Sigmoid colon (tissue), 7 donors: ENCODE measurements at places on chromosomes 12 and 14. TPM values are rescaled to one million over a fixed set of nuclear protein-coding genes. Genes with fewer than 3 reads are reported as not detected.
A peak's percentile ranks its signal among the peaks of the same experiment; 100 is the strongest.

SRSF5 gene
- total RNA-seq = 280 TPM

GRCh38 chr12:89286501-89286900 lies 65.8 kb downstream of the DUSP6 start:
- H3K4me3 ChIP-seq = no peak overlapping the region
- no peaks in the 10 kb centered on the region for H3K36me3 ChIP-seq
- no peaks in the 10 kb centered on the region for H3K4me1 ChIP-seq
- no peak for DNase-seq

DNA sequence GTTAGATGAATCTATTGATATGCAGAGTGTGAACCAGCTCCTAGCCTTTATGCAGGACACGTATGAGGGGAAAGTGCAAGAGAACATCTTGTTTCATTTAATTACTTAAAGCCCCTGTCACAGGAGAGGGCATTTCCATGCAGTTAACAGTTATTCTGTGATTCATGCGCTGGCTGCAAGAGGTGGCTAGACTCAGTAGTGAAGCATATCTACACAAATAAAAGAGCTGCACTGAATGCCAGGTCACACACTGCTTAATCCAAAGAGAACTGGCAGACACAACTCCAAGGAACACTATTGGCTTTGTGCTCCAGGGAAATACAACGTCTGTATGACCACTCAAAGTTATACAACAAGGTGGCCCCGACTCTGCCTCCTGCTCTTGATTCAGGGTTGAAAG lies 394.1 kb downstream of the C12orf75 start:
- no peak overlapping the region for H3K4me3 ChIP-seq
- H3K27me3 ChIP-seq = no peaks in the 10 kb centered on the region
- DNase-seq = no peak

DNA sequence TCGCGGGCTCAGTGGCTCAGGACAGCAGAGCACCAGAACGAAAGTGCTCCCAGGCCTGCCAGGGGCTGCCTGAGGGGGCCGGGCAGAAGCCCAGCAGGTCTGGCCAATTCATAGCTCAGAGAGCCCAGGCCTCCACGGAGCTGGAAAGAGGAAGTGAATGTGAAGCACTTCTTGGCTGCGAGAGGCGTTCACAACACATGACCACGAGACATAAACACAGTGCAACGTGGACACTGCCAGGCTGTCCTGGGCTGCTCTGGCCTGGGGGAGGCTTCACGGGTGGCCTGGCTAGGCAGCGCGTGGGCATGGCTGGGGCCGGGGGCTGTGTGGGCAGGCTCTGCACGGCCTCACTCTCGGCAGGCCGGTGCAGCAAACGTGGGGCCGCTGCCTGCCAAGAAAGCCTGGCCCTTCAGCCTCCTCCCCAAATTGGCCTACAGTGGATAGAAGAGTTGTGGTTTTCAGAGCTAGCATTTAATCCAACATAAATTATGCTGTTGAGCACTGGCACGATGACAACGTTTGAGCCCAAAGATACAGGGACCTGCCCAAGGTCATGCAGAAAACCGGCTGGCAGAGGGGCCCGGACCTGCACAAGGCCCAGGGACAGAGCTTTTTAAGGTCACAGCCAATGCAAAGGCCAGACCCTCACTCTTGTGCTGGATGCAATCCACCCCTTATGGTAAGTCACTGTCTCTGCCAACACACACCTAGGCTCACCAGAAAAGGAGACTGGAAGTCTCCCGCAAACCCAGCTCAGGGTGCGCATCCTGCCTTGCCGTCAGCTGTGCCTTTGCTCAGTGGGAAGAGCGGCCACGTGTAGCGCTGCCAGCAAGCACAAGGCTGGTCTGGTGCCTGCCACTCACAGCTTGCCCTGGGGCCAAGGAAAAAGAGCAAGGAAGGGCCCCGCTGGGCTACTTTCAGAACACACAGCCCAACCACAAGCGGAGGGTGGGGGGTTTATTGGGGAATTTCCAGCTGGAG lies 8.6 kb downstream of the SLC25A29 start:
- H3K36me3 ChIP-seq = peaks cover 5% of the 10 kb centered on the region
- H3K4me3 ChIP-seq = peak overlapping the region; percentile 32
- H3K4me1 ChIP-seq = no peaks in the 10 kb centered on the region
- no peaks in the 10 kb centered on the region for H3K27me3 ChIP-seq
- H3K27ac ChIP-seq = peak overlapping the region; percentile 85
- peak; percentile 96 for DNase-seq

PTPRB gene
- total RNA-seq = 21.0 TPM

DNA sequence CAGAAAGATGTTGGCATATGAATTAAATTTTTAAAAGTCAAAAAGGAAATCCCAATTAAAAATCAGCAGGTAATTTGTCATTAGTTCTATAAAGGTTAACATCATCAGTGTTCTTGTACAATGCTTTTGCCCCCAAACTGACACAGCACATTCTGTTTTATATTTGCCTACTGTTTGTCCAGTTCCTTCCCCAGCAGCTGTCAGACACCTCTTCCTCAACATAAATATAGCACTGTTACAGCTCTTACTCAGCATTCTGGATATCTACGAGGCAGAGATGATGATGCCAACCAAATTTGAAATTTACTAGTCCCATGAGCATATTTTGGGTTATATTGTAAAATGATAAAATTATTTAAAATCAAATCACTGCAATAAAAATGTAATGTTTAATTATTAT lies 124.6 kb downstream of the SINHCAF start:
- no peaks in the 10 kb centered on the region for H3K27me3 ChIP-seq
- no peak for DNase-seq
- no peaks in the 10 kb centered on the region for H3K4me1 ChIP-seq
- H3K27ac ChIP-seq = no peak overlapping the region

- no peaks in the 10 kb centered on the region for H3K27me3 ChIP-seq
- no peak overlapping the region for H3K4me3 ChIP-seq
- no peaks in the 10 kb centered on the region for H3K36me3 ChIP-seq
- no peak overlapping the region for H3K27ac ChIP-seq
- no peak for DNase-seq
Measured at GRCh38 chr12:60689137-60689536, 1093.3 kb downstream of the SLC16A7 start.

DNA sequence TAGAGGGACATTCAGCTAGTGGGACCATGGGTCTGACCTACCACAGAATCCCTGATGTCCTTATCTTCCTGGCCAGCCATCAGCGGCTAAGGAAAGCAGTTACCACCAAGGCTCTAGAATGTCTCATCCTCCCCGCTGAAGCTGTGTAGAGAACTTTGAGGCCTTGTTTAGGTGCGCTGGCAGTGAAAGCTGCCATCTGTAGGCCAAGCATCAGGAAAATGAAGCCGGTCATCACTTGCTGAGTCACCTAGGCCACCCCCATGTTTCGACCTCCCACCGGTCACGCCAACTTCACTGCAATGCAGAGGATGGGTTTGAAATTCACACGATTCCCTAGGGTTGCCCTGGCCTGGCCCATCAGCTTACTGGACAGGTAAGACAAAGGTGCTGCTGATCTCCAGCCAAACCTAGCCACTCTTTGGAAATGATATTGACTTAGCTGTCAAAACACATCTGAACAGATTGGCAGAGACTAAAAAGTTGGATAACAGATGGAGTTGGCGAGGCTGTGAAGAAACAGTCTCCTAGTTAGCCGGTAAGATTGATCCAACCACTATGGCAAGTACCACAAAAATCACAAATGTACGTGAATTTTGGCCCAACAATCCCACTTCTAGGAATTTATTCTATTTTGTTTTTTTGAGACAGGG lies 52.0 kb downstream of the NOS1 start:
- no peak for DNase-seq
- H3K36me3 ChIP-seq = no peaks in the 10 kb centered on the region

MTA1 gene
- total RNA-seq = 47.4 TPM

ABCC9 gene
- 35.7 TPM for total RNA-seq

SDR9C7 gene
- total RNA-seq = not detected

MARS1 gene
- 54.9 TPM for total RNA-seq

GRCh38 chr14:47929334-47929733 lies 253.9 kb upstream of the MDGA2 start:
- H3K4me1 ChIP-seq = no peaks in the 10 kb centered on the region
- DNase-seq = no peak
- no peaks in the 10 kb centered on the region for H3K27me3 ChIP-seq
- no peaks in the 10 kb centered on the region for H3K36me3 ChIP-seq

DNA sequence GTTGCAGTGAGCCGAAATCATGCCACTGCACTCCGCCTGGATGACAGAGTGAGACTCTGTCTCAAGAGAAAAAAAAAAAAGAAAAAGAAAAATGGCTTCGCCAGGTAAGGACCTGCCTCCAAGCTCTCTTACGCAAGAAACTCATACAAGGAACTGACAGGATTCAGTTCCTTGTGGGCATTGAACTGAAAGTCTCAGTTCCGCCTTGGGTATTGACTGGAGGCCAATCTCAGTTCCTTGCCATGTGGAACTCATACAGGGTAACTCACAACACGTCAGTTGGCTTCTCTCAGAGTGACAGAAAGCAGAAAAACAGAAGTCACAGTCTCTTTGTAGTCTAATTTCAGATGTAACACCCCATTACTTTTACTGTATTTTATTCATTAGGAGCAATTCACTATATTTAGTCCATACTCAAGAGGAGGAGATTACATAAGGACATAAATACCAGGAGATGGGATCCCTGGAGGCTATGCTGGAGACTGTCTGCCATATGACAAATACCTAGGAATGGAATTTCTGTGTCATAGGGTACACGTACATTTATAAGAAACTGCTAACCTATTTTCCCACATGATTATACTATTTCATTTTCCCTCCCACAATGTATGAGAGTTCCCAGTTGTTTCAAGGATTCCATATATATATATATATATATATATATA lies 11.4 kb upstream of the NOPCHAP1 start:
- H3K4me3 ChIP-seq = no peak overlapping the region
- H3K27me3 ChIP-seq = no peaks in the 10 kb centered on the region
- no peak for DNase-seq

GRCh38 chr12:59736359-59736758 lies 140.5 kb downstream of the SLC16A7 start:
- H3K27ac ChIP-seq = no peak overlapping the region
- no peaks in the 10 kb centered on the region for H3K36me3 ChIP-seq
- no peaks in the 10 kb centered on the region for H3K4me1 ChIP-seq
- DNase-seq = no peak
- H3K27me3 ChIP-seq = no peaks in the 10 kb centered on the region

GPRC5D gene
- total RNA-seq = not detected

RHEBL1 gene
- not detected for total RNA-seq

KRT85 gene
- not detected for total RNA-seq

RDH12 gene
- total RNA-seq = not detected

DNA sequence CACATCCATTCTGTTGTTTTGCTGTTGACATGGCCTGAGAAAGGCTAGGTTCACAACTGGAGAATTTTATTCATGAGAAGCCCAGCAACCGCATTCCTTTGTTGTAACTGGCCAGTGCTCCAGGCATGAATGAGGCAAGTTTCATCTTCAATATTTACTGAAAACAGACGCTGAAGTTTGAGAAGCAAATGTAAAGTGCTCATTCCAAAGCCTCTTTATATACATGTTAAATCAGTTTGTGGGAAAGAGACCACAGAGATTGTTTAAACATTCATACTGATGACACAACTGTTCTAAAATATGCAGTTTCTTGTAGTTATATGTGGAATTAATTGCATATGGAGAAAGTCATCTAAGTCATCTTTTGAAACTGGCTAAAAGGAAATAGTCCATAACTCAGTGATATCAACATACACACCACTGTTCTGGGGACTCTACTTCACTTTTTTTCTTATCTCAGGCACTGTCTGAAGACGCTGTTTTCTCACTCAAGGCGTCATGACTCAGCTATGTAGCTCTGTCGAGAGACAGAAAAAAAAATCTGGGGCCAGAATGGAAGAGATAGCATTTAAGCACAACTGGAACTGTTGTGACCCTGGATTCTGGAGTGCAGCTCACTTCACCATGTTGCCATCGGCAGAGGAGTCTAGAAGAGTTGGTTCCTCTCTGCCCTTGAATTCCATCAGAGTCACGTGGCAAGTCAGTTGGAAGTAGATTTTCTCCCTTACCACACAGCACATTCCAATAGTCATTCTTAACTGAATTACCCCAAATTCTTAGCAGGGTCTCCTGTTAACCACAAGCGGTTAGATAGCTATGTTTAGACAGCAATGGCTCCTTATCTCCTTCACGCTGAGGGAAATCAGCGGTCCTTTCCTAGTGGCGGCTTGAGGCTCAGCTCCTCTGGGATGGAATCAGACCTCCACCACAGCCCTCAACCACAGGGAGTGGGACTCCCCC lies 258.4 kb upstream of the HMGA2 start:
- no peak overlapping the region for H3K4me3 ChIP-seq
- H3K27ac ChIP-seq = no peak overlapping the region
- peaks cover 17% of the 10 kb centered on the region for H3K4me1 ChIP-seq

DNA sequence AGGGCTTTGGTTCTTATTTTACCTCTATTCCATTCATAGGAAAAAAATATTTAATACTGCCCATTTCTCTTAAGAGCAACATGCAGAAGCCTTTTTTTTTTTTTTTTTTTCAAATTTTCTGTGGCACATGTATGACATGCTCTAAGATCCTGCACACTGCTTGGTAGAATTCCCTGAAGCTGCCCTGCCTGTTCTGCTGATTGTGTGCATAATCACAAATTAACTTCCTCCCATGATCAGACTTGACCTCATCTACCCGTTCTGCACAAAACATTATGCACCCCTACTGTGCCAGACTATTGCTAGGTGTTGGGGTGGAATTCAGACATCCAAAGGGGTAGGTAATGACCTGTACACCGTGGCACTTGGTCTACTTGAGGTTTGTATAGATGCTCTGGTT lies 22.2 kb downstream of the SUDS3 start:
- H3K27ac ChIP-seq = peak overlapping the region; percentile 44
- no peak for DNase-seq
- H3K4me1 ChIP-seq = peaks cover 37% of the 10 kb centered on the region
- H3K27me3 ChIP-seq = no peaks in the 10 kb centered on the region
- no peak overlapping the region for H3K4me3 ChIP-seq
- peaks cover 8% of the 10 kb centered on the region for H3K36me3 ChIP-seq

GRCh38 chr14:101226265-101226602 lies 322.7 kb upstream of the RTL1 start:
- H3K4me3 ChIP-seq = no peak overlapping the region
- H3K36me3 ChIP-seq = no peaks in the 10 kb centered on the region
- no peak overlapping the region for H3K27ac ChIP-seq

- peak overlapping the region; percentile 7 for H3K27ac ChIP-seq
- H3K4me1 ChIP-seq = peaks cover 47% of the 10 kb centered on the region
- H3K4me3 ChIP-seq = no peak overlapping the region
Measured at GRCh38 chr12:53062011-53062961, 12.4 kb downstream of the TNS2 start.

DNA sequence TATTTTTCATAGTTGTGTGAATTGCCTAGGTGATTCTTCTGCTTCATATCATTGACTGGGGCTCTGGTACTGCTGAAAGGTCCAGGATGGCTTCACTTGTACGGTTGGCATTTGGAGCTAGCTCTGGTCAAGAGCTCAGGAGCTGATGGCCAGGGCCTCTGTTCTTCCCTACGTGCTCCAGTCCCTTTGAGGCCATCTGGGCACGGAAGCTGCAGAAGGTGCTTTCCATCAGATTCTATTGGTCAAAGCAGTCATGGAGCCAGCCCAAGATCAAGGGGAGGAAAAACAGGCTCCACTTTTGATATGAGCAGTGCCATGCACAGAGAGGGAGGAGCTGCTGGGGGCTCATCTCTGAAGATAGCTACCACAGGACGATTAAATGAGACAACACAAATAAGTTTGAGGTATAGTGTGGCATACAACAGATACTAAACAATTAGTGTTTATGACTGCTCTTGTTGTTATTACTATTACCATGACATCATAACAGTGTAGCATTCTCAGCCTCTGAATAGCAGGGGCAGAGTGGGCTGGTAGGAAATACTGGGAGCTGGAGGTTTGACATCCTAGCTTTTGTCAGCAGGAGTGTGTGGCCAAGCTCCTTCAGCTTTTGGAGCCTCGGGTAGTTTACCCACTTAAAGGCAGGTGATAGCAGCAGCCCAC lies 10.4 kb downstream of the KRT83 start:
- peaks cover 3% of the 10 kb centered on the region for H3K27me3 ChIP-seq
- H3K4me3 ChIP-seq = no peak overlapping the region
- H3K4me1 ChIP-seq = no peaks in the 10 kb centered on the region
